ENCODE measurements at places on chromosomes 11 and 22. TPM values are rescaled to one million over a fixed set of nuclear protein-coding genes. Genes with fewer than 3 reads are reported as not detected.

PYGM gene
- total RNA-seq = not detected

GRAP2 gene
- total RNA-seq = not detected

LDHAL6A gene
- not detected for total RNA-seq

OR4C11 gene
- not detected for total RNA-seq

SC5D gene
- 51.5 TPM for total RNA-seq

KCTD17 gene
- 19.0 TPM for total RNA-seq

CARD18 gene
- total RNA-seq = 0.19 TPM

NXPE1 gene
- total RNA-seq = not detected

IL18 gene
- total RNA-seq = 31.6 TPM

RFPL2 gene
- not detected for total RNA-seq

UBQLN3 gene
- not detected for total RNA-seq

SLC6A5 gene
- not detected for total RNA-seq

MAPK8IP2 gene
- total RNA-seq = 0.72 TPM

CCDC89 gene
- total RNA-seq = 0.76 TPM

SBF2 gene
- 15.4 TPM for total RNA-seq

GVQW3 gene
- total RNA-seq = 0.38 TPM

All from hair follicular keratinocyte (primary cell).